ENCODE measurements at places on chromosomes 11 and 22.

DNA sequence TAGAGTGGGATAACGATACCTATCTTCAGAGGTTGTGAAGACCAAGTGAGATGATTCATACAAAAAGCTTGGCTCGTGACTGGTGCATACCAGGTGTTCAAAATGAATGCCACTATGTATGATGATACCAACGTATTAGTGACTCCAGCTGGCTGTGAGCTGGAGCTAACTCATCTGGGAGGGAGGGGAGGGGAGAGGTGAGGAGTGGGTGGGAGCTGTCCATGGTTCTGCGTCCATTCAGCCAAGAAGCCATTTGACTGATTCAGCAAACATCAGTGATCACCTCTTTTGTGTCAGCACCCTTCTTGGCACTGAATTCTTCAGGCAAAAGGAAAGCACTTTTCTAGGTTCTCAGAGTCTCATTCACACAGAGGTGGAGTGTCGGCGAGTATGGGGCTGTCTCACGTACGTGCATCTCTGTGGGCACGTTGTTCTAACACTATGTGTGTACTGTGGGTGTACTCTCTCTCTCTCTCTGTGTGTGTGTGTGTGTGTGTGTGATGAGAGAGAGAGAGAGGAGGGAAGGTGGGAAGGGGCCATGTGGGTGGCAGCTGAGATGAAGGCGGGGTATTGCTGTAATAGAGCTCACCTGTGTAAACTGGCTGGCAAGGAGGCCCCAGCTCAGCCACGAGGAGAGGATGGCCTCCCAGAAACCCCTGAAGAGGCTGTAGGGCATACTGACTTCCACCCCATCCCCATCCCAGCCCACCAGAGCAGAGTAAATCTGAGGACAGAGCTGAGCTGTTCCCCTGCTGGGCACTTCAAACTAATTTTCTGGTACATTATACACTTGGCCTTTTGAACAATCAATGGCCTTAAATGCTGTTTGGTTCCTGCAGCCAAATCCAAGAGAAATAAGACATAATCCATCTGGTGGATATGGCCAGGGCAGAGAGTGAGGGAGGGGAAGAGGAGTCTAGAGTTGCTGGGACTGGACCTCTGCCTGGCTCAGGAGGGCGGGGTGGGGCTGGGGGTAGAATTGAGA is 96.1 kb upstream of the THY1 start:
- no peak for DNase-seq

GRCh38 chr11:102664001-102664752 is 39.0 kb upstream of the MMP20 start:
- peak; percentile 36 for DNase-seq

DNA sequence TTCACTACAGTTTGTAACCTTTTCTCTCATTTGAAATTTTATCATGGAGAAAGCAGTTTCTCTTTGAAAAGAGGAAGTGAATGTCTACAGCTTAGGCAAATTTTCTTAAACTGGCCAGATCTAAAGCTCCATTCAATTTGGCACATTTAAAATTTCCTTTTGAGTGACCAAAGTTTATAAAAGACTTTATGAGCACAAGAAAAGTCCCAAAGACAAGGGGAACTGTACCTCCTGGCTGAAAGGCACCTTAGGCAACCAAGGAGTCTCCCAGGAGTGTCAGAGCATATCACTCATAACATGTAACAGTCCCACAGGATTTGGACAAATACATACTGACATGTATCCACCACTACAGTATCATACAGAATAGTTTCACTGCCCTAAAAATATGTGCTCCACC is 41.3 kb downstream of the NARS2 start:
- peak; percentile 74 for DNase-seq

DNA sequence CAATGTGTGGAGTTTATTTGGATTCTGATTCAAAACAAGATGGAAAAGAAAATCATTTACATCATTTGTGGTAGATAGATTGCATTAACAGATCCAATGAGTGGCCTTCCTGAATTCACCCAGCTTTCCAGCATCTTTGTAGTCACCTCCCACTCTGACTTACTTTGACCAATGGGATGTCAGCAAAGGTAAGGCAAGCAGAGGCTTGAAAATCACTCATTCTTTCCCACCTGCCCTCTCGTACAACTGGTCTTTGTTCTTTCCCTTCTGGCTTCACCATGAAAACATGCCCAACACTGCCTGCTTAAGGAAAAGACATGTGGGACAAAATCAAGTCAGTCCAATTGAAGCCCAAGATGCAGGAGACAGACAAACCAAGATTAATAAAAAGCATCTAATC is 202.1 kb downstream of the TTC28 start:
- DNase-seq = no peak

DNA sequence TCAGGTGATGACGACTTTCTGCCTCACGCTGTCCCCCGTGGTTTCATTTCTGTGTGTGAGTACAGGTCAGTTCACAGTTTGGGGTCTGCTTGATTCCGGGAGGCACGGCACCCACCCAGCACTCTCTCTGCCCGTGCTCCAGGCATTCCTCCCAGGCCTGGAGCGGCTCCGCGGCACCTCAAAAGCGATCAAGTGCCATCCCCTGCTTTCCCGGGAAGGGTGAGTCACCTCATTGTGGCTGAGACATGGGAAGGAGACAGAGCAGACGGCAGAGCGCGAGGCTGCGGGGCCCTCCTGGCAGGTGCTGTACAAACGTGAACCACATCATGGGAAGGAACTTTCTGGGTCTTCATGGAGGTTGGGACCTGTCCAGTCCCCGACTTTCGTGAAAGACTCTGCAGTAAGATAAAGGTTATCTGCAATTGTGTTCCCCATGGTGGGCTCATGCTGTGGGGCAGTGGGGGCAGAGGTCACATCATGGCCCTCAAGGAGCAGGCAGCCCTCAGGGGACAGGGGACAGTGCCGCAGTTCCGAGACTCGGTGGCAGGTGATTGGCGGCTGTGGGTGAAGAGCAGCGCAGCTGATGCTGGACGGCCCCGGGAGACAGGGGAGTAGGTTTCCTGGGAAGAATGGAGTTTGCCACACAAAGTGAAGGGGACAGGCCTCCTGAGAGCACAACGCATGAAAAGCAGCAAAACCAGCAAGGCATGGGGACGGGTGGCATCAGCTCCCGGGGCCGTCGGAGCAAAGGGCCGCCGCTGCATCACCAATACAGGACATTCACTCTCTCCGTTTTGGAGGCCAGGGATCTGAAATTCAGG is 65.3 kb downstream of the CELSR1 start:
- no peak for DNase-seq

DNA sequence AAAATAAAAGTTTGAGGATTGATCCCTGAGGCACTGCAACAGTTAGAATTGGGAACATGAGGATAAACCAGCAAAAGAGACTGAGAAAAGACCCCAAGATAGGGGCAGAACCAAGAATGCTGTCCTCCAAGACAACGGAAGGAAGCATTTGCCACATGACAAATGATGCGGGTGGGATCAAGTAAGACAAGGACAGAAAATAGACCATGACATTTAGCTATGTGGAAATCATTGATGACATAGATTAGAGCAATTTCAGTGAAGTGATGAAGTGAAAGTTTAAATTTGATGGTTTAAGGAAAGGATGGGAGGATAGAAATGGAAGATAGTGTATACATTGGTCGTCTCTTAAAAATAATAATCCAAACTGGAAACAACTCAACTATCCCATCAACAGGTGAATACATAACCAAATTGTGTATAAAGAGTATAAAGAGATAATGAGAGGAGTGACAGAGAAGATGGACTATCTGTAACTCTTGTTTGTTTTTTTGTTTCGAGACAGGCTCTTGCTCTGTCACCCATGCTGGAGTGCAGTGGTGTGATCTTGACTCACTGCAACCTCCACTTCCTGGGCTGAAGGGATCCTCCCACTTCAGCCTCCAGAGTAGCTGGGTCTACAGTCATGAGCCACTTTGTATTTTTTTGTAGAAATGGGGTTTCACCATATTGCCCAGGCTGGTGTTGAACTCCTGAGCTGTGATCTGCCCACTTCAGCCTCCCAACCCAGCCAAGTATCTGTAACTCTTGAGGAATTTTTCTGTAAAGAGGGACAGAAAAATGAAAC is 48.7 kb upstream of the FDX1 start:
- DNase-seq = peak; percentile 85

DNA sequence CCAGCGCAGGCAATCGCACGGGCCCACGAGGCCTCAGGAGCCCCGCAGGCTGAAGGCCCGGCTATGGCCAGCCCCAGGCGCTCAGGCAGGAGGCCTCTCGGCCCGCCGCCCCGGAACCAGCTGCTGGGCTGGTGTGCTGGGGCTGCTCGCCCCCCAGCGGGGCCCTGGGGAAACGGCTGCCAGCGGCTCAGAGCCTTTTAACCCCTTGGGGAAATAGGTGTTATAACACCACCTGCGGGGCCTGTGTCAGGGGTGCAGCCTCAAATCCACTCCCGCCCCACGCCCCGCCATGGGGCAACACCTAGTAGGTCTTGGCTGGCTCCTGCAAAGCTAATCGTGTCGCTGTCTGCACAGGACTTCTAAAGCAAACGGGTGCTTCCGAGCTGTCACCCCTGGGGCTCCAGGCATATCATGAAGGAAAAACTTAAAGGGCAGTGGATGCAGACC is 237.4 kb downstream of the TTC28 start:
- peak; percentile 73 for DNase-seq

DNA sequence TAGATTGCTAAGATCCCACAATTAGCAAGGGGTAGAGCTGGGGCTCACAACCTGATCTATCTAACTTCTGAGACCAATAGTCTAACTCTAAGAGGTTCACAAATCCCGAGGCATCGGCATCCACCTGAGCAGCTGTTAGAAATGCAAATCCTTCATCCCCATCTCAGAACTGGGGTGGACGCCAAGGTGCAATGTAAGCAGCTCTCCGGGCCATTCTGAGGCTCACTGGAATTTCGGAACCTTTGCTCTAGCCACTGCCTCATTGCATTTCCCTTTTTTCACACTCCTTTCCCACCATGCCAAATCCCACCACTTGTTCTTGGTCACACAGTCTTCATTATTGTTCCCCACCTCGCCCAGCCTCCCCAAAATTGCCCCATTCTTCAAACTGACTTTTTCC is 29.8 kb downstream of the MAML2 start:
- no peak for DNase-seq

- DNase-seq = peak; percentile 64
Observed at GRCh38 chr11:123560006-123560405, 94.4 kb downstream of the SCN3B start.

- no peak for DNase-seq
Observed at GRCh38 chr11:1472180-1473005, 14.2 kb downstream of the MOB2 start.

- DNase-seq = no peak
Observed at GRCh38 chr11:63015521-63016215, at the start of gene SLC22A8. SLC22A8 (minus strand) TSS chr11:63015841; CDS start chr11:63014958, 883 bp downstream.

- DNase-seq = peak; percentile 69
Observed at GRCh38 chr22:37843741-37844089, 419 bp downstream of the ANKRD54 start.

GRCh38 chr11:35126879-35127581 is 11.9 kb upstream of the CD44 start:
- DNase-seq = peak; percentile 74

DNA sequence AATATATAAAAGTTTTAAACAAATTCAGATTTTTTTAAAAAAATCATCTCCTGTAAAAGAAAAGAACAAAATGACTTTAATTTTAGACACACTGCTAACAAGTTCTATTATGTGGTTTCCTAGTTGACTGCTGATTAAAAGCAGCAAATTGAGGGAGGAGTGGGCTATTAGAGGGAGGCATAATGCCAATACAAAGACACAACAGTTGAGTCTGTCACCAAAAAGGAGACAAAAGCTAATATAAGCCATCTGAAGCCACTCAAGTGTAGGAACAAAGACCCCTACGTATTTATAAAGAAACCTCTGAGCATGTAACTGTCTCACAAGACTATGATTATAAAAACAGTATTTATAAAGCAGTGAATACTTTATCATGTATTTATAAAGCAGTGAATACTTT is 28.6 kb downstream of the TMEM123 start:
- DNase-seq = no peak

DNA sequence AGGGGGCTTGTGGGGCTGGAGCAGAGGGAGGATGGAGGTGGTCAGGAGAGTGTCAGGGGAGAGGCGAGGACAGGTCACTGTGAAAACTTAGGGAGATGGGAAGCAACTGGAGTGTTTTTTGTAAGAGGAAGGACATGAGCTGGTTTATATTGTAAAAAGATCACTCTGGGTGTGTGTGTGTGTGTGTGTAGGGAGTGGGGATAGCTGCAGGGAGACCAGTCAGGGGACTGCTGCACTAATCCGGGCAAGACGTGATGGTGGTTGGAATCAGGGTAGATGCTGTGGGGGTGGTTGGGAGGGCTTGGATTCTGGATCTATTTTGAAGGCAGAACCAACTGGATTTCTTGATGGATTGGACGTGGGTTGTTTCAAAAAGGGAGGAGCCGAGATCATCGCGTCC is 11.3 kb upstream of the SYT7 start:
- no peak for DNase-seq

- peak; percentile 38 for DNase-seq
Observed at GRCh38 chr11:6249770-6250555, 9.7 kb upstream of the CCKBR start.

- DNase-seq = peak; percentile 51
Observed at GRCh38 chr11:109791337-109791736, 301.9 kb upstream of the ZC3H12C start.

DNA sequence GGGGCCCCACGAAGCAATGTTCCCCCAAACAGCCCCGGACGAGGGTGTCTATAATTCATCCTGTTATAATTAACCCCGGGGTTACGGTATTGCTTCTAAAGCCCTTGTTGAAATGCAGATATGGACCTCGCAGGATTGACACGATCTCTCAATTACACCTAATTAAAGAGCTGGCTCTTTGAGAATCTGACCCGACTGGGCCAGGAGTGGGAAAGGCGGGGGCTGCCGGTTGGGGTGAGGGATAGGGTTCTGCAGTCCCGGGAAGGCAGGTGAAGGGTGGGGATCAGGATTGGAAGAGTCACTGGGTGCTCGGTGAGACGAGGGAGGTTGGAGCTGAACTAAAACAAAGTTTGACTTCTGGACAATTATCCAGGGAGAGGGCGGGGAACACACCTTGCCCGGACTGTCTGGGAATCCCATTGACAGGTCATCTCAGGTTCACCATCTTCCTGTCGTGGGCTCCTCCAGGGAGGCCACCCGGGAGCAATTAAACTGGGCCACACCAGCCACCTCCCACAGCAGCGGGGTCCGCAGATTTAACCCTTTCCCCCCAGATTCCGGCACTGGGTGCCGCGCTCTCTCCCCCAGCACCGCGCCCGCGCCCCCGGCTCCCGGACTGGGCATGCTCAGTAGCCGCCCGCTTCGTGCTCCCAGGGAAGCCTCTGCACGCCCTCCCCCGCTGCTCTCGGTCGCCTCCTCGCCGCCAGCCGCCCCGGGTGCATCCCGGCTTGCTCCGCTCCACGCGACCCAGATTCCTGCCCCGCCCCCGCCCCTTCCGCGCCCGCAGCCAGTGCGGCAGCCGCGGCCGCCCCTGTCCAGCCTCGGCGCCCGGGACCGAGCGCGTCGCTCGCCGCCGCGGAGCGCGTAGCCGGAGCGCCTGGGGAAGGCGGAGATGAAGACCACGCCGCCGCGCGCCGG is at the start of gene ELMOD1:
Gene ELMOD1, plus strand, starts transcription at position 688 of the 918 bp plus-strand sequence. CDS start 27,043 bp downstream, outside the sequence.
- DNase-seq = peak; percentile 42

GRCh38 chr11:60774726-60775125 is 10.4 kb upstream of the MS4A10 start:
- no peak for DNase-seq

DNA sequence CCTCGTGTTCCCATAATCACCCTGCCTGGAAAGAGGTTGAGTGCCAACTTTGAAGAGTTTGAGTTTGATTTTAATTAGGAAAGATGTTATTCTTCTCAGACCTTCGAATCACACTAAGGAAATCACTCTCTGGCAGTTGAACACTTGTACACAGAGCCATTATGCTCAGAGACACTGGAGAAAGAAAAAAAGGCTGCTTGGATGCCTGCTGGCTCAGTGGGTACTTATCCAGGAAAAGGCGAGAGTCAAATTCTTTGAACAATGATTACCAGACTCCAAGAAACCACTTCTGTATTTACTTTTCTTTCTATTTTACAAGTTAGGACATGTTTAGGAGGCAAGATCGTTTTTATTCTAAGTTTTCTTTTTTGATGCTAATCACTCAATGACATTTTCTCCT is 438.5 kb upstream of the FAT3 start:
- no peak for DNase-seq
